ENCODE measurements at places on chromosomes 16 and 17.

- DNase-seq: no peak
Measured at GRCh38 chr17:14359163-14360020, 58.5 kb downstream of the HS3ST3B1 start.

- DNase-seq: no peak
Measured at GRCh38 chr16:75606507-75606906, 16.6 kb downstream of the ADAT1 start.

DNA sequence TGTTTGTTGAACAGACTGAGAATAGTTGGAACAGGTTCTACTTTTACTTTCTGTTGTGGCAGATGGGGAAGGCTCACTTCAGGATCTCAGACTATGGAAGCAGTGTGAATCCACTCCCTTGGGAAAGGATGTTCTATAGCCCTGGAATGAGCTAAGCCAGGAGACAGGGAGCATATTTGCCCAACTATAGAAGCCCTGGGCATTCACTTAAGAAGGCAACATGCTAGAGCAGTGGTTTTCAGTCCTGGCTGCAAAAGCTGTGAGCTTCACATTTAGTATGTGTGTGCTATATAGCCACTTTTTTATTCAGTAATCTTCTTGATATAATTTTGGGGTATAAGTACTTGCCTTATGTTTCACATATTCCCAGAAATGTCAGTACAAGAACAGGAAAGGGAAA, 1.2 kb upstream of the KRT32 start:
- DNase-seq: no peak

- no peak for DNase-seq
Measured at GRCh38 chr17:10041916-10042588, 137.0 kb upstream of the RCVRN start.

GRCh38 chr16:79210607-79211006, 389.9 kb downstream of the MAF start:
- DNase-seq: no peak

DNA sequence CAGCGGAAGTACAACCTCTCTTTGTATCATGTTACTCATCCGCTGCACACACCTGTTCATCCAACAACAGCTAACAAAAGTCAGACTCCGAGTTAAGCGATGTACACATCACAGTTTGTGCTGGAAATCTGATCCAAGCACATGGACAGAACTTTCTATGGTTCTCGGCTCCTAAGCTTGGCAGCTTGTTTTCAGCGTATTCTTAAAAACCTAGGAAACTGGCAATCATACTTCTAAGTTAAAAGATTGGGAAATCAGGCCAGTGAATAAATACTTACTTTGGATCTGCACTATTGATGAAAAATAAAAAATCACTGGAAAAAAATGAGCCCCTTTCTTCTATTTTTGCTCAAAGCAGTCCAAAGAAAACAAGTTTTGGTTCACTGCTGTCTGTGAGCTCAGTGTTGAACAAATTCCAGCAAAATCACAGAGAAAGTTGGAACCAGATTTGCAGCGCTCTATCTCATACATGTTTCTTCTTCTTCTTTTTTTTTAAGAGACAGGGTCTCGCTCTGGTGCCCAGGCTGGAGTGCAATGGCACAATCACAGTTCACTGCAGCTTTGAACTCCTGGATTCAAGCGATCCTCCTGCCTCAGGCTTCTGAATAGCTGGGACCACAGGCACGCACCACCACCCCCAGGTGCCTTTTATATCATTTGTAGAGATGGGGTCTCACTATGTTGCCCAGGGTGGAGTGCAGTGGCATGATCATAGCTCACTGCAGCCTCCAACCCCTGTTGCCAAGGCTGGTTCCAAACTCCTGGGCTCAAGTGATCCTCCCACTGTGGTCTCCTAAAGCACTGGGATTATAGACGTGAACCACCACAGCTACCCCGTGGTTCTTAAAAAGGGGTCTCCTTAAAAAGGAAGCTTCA, 71.6 kb upstream of the CREBBP start:
- DNase-seq: no peak

GRCh38 chr17:4701116-4701515, 2.8 kb downstream of the PELP1 start:
- no peak for DNase-seq

DNA sequence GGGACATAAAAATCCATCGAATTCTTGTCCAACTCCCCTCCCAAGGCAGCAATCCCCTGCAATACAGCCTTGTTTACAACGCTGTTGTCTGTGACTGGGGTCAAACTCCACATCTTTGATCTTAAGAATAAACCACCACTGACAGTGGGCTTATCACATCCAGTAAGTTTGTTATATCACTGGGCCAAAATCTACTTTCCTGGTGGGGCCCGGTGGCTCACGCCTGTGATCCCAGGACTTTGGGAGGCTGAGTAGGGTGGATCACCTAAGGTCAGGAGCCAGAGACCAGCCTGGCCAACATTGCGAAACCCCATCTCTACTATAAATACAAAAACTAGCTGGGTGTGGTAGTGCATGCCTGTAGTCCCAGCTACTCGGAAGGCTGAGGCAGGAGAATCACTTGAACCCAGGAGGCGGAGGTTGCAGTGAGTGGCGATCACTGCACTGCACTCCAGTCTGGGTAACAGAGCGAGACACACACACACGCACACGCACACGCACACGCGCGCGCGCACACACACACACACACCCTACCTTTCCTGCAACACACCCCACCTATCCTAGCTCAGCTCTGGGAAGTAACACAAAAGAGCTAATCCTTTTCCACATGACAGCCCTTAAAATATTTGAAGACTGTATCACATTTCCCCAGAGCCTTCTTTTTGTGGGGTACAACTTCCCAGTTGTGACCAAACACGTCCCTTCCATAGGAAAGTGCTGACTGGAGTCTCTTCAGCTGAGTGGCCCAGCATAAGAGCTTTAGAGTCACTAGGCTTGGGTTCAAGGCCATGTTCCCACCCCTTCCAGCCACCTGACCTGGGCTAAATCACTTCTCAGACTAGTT, 20.9 kb upstream of the ABCC1 start:
- DNase-seq: no peak

GRCh38 chr16:81012974-81013373, 6.0 kb downstream of the CENPN start:
- no peak for DNase-seq

DNA sequence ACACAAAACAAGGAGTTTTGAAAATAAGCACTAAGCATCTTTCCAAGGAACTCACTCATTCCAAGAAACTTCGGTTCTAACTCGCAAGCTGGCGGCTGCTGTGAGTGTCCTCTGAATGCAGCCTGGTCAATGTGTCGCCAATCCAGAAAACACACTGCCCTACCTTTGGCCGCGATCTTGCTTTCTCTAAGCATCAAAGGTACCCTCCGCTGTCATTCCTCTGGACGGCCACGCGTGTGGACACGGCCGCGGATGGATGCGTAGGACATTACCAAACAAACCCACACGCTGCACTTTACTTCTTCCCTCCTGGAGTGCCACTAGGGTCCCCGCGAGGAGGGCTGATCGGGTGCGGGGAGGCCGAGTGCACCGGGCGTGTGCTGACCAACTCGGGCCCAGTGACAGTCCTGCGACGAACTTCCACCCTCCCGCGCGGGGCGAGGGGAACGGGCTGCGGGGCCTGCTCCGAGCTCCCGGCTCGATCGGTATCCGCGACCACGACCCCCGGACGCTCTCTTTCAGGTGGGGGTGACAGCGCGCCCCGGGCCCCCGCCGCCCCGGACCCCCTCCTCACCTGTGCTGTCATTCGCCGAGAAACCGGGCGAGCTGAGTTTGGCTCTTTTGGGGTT, 1.1 kb downstream of the CREBBP start:
- DNase-seq: no peak

- no peak for DNase-seq
Measured at GRCh38 chr17:77465358-77466041, 324.7 kb downstream of the SEC14L1 start.

GRCh38 chr17:66673668-66674276, 161.1 kb upstream of the CACNG5 start:
- DNase-seq: no peak

- DNase-seq: no peak
Measured at GRCh38 chr16:35391328-35391727, 1931.9 kb downstream of the TP53TG3F start.

Data from stimulated activated CD4-positive, alpha-beta T cell treated with anti-CD3 and anti-CD28 coated beads, Interleukin-1b, Interleukin-23, amount 100 ng/mL, for 1 hour (primary cell).